CD4-positive, alpha-beta T cell treated with Interleukin-21 for 1 hour (primary cell): ENCODE measurements at places on chromosomes 12 and 14.

GRCh38 chr14:77044783-77045237 is 16.3 kb upstream of the IRF2BPL start:
- DNase-seq, result no peak

DNA sequence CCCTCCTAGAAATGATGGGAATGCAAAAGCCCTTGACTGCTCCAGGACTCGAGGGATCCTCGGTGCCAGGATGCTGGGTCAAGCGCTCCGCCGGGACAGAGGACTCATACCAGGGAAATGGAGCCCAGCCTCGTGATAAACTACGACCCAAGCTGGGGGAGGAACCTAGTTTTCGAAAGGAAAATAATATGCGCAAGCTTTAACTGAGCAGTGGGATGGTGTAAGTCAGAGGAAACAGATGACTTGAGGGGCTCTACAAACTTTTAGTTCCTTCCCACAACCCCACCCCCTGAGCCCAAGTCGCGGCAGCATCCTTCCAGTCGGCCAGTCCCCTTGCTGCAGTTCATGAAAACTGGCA is 654 bp upstream of the SUPT16H start:
- DNase-seq, result no peak

GRCh38 chr12:527241-527640 is 67.5 kb downstream of the B4GALNT3 start:
- DNase-seq, result no peak

DNA sequence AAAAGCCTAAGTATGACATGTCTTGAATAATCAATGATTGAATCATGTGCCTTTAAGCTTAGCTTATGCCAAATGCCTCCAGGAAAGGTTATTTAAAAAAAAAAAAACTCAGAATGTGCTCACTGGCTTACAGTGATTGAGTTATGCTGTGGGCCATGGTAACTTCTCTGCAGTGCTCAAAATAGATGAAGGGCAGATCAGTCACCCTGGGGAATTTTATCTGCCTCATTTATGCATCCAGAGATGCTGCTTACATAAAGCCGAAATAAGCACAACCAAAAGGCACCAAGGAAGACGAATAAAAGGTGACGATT is 118.7 kb upstream of the MDM1 start:
- no peak for DNase-seq

DNA sequence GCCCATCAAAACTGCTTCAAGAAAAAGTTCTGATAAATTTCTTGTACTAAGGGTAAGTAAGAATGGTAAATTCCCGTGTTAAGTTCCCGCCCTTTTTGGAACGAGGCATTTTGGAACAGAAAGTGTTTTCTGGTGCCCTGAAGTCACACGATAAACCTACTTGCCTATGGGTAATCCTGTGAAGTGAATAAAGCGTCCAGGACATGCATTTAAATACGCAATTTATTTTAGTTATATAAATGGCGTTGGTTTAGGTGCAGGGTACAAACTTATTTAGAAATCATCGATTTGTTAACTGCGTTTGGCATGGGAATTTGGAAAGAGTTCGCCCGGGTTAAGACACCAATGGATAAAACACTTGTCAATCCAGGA is 715 bp upstream of the RAP1B start:
- DNase-seq, result peak; percentile 49
